Astrocyte (in vitro differentiated cells and primary cell): ENCODE measurements at places on chromosomes 6 and 20. TPM values are rescaled to one million over a fixed set of nuclear protein-coding genes. Genes with fewer than 3 reads are reported as not detected.

GRCh38 chr6:68655028-68655427, 19.9 kb downstream of the ADGRB3 start:
- no peak overlapping the region for H3K27ac ChIP-seq
- H3K36me3 ChIP-seq: no peaks in the 10 kb centered on the region
- H3K4me3 ChIP-seq: no peak overlapping the region
- H3K4me1 ChIP-seq: peaks cover 11% of the 10 kb centered on the region
- peaks cover 5% of the 10 kb centered on the region for H3K27me3 ChIP-seq
- DNase-seq: no peak

SLA2 gene
- total RNA-seq: 0.14 TPM in 1 of 2 replicates, not detected in the other

- H3K4me1 ChIP-seq: peaks cover 18% of the 10 kb centered on the region
- H3K4me3 ChIP-seq: no peak overlapping the region
- H3K27ac ChIP-seq: no peak overlapping the region
- no peaks in the 10 kb centered on the region for H3K27me3 ChIP-seq
- no peaks in the 10 kb centered on the region for H3K36me3 ChIP-seq
Measured at GRCh38 chr20:17822039-17822438, 122.3 kb downstream of the BANF2 start.

GNMT gene
- 0.68 TPM in 1 of 2 replicates, not detected in the other for total RNA-seq

DNA sequence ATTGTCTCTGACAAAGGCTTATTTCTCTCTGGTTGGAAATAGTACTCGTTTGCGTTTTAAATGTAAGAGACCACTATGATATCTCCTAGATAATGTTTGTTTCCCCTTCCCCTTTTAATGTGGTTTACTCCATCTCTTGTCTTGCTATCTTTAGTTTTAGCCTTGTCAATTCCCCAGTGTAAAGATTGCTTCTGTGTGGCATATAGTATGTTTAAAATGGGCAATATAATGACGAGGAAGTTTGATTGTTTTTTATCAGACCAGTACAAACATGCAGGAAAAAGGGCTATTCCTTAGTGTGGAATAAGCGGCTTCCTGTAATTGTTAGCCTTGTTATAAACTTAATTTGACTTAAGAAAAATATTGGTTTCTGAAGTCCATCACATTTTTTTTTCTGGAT, 3.1 kb downstream of the QKI start:
- peak overlapping the region; percentile 98 for H3K4me3 ChIP-seq

CASS4 gene
- total RNA-seq: 2.3 and 2.5 TPM in 2 replicates

DNA sequence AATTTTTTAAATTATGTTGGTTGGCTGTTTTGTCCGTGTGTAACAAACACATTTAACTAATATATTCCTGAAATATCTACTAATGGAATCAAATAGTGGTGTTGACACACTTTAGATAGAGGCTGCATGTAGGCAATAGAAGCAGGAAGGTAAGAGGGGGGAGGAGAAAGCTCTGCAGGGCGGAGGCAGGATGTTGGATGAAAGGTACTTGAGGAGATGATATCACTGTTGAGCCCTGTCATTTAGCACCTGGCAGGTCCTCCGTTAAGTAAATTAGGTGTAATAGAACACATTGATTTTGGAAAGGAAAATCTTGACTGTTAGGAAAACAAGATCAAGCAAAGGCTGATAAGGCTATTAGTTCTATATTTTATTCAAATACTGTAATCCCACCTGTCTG, 618.7 kb downstream of the PKHD1 start:
- DNase-seq: no peak
- no peaks in the 10 kb centered on the region for H3K36me3 ChIP-seq
- no peak overlapping the region for H3K4me3 ChIP-seq
- no peak overlapping the region for H3K27ac ChIP-seq

DNA sequence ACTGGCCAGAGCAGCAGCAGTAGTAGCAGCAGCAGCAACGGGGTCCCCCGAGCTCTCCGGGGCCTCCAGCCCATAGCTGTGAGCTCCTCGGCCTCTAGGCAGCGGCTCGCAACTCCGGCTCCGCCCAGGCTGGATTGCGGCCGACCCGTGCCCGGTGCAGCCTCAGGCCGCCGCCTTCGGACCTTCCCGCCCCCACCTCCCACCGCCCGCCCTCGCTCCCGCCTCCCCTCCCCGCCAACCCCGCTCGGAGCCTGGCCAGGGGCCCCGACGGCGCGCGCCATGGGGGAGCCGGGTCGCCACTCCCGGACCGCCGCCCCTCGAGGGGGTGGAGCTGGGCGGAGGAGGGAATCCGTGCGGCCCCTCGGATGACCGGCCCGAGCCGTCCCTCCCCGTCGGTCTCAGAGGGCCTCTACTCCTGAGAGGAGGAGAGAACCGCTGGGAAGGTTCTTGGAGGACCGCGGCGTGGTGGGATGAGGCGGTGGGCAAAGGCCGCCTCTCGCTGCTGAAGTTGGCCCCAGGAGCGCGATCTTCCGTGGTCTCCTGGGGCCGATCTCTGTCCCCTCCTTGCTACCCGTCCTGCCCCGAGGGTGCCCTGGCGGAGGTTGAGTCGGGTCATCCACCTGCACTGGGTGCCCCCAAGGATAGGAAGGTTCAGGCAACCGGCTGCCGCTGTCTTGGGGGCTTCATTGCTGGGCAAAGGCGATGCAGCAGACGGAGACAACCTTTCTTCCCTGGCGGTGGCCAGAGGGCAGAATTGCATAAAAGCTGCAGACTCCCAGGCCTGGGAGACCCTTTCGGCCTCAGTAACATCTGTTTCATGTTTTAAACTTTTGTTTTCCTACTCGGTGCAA, at the start of gene ADAM33:
ADAM33 (minus strand) TSS at position 80 of the 851 bp plus-strand sequence; CDS start at position 74, 6 bp downstream.
- no peak for DNase-seq
- H3K4me3 ChIP-seq: peak within 1 kb of the TSS; percentile 32
- H3K36me3 ChIP-seq: no peaks in the 10 kb centered on the region
- peaks cover 3% of the 10 kb centered on the region for H3K27me3 ChIP-seq
- H3K4me1 ChIP-seq: peaks cover 37% of the 10 kb centered on the region

DNA sequence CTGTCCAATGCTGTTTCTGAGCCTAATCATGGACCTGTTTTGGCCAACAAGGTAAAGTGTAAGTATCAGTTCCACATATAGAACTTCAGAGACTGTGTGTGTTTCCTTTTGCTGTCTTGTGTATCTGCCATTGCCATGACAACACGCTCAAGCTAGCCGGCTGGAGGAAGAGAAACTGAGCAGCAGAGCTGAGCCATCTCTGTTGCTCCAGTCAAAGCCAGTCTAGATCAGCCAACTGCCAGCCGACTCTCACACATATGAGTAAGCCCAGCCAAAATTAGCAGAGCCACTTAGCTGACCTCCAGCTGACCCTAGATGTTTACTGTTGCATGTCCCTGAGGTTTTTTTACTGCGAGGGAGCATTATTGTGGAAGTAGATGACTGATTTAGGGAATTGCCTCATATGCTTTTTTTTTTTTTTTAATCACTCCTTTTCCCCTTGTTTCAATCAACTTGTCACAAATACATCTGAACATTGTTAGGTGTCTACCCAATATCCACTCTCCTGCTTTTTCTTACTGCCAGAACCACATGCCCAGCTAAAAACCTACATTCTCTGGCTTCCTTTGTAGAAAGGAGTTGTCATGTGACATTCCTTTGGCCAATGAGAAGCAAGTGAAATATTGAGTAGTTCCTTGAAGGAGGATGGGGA, 304.3 kb upstream of the SUPT3H start:
- no peak for DNase-seq
- H3K4me3 ChIP-seq: no peak overlapping the region
- H3K4me1 ChIP-seq: peaks cover 15% of the 10 kb centered on the region
- no peak overlapping the region for H3K27ac ChIP-seq
- H3K36me3 ChIP-seq: no peaks in the 10 kb centered on the region

DNA sequence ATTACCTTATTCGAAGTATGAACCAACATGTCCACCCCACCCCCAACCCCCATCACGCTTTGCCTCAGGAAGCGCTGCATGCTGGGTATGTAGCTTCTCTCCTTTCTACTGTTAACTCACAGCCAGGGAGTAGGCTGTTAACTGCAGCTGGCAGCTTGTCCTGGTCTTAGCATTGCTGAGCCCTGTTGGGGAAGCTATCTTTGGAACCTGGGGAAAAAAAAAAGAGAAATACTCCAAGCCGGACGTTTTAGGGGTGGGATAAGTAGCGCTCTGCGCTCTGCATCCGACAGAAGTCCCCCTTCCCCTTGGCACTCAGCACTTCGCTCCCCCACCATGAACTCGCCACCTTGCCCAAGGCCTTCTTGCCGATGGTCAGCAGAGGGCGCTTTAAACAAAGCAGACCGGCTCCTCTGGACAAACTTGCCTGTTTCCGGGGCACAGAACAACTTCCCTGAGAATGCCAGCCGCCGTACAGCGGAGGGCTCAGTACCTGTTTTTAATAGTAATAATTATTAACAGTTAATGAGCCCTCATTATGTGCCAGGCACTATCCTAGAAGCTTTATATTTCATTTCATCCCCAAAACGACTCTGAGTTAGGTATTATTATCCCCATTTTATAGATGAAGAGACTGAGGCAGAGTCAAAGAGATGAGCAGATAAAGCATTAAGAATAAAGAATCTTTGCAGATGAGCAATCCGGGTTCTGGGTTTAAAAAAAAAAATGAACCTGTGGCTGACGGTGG, 35.2 kb upstream of the MDFI start:
- no peak overlapping the region for H3K4me3 ChIP-seq
- peak; percentile 70 for DNase-seq
- no peaks in the 10 kb centered on the region for H3K4me1 ChIP-seq
- no peak overlapping the region for H3K27ac ChIP-seq

DNA sequence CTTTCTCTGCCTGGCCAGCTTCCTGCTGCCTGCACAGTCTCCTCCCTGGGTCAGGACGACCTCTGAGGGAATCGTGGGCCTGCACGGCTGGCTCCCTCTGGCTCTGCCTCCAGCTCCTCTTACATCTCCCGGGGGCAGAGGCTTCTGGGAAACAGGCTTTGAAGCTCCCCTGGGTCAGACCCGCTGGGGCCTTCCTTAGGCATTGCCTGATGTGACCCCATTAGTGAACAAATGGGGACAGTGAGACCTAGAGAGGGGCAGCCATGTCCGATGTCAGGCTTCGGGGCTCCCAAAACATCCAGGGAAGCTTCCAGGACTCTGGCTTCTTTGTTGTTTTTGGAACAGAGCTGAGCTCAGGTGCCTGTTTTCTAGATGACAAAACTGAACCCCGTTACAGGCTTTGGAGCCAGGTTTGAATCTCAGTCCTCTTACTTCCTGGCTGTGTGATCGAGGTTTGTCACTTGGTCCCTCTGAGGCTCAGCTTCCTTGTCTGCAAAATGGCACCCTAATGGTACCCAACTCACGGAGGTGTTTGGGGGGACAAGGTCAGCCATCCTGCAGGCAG, 94.3 kb downstream of the CEBPB start:
- DNase-seq: no peak
- H3K4me3 ChIP-seq: no peak overlapping the region
- peaks cover 36% of the 10 kb centered on the region for H3K4me1 ChIP-seq

HSD17B8 gene
- 2.1 and 2.6 TPM in 2 replicates for total RNA-seq

GRCh38 chr20:50681359-50682064, 9.8 kb downstream of the RIPOR3 start:
- H3K27ac ChIP-seq: no peak overlapping the region
- no peaks in the 10 kb centered on the region for H3K27me3 ChIP-seq
- peaks cover 8% of the 10 kb centered on the region for H3K4me1 ChIP-seq
- H3K36me3 ChIP-seq: no peaks in the 10 kb centered on the region
- DNase-seq: no peak
- no peak overlapping the region for H3K4me3 ChIP-seq

DNA sequence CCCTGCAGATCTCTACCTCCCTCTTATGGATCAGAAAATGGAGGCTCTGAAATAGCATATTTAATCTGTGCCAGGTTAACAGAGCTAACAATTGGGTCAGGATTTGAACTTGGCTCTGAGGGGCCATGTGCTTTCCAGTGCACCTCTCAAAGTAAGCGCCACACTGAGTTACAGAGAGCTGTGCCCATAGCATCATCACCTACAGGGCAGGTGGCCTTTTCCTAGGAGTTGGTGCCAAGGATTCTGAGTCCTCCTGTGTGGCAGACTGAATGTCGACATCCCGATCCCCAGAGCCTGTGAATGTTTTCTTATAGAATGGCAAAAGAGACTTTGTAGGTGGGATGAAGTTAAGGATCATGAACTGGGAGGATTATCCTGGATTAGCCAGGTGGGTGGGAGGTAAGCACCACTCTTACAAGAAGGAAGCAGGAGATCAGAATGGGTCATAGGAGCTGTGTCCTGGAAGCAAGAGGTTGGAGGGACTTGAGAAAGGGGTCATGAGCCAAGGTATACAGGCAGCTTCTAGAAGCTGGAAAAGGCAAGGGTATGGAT, 68.0 kb upstream of the TBC1D7 start:
- no peaks in the 10 kb centered on the region for H3K36me3 ChIP-seq
- no peaks in the 10 kb centered on the region for H3K27me3 ChIP-seq
- peaks cover 10% of the 10 kb centered on the region for H3K4me1 ChIP-seq

C6orf132 gene
- 3.3 and 5.3 TPM in 2 replicates for total RNA-seq

- H3K27ac ChIP-seq: peak overlapping the region; percentile 55
- peaks cover 55% of the 10 kb centered on the region for H3K4me1 ChIP-seq
- no peaks in the 10 kb centered on the region for H3K36me3 ChIP-seq
- H3K4me3 ChIP-seq: no peak overlapping the region
- DNase-seq: peak; percentile 58
- H3K27me3 ChIP-seq: no peaks in the 10 kb centered on the region
Measured at GRCh38 chr6:163525926-163526325, 111.4 kb downstream of the QKI start.

- peaks cover 23% of the 10 kb centered on the region for H3K4me1 ChIP-seq
- H3K27ac ChIP-seq: no peak overlapping the region
- no peak for DNase-seq
- H3K4me3 ChIP-seq: no peak overlapping the region
- H3K36me3 ChIP-seq: no peaks in the 10 kb centered on the region
Measured at GRCh38 chr6:10522929-10523573, 1.9 kb downstream of the GCNT2 start.

FLRT3 gene
- total RNA-seq: 6.9 and 14.6 TPM in 2 replicates
